ENCODE measurements at places on chromosomes 16 and 17.

DNA sequence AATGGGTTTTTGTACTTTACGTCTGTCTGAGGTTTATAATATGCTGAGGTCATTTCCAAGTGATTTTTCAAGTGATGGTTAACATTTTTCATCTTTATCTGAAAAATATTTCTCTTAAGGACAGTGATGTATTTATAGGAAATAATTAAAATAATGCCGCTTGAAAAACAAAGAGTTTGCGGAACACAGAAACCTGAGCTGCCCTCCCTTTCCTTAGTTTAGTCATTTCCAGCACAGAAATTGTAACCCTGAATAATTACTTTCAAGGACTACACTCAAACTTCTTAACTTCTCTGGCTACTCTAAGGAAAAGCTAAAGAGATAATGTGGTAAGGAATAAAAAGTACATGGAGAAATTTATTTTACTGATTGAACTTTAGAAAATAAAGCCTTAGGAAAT, 54.6 kb downstream of the MRTFB start:
- DNase-seq, result no peak

GRCh38 chr16:73339821-73340220, 291.9 kb upstream of the ZFHX3 start:
- no peak for DNase-seq

- no peak for DNase-seq
Measured at GRCh38 chr16:58269526-58269925, 25.3 kb downstream of the PRSS54 start.

- DNase-seq, result no peak
Measured at GRCh38 chr16:54796211-54796610, 134.5 kb upstream of the IRX5 start.

GRCh38 chr16:29811896-29812665, at the start of gene PRRT2:
Gene PRRT2 (plus strand): TSS chr16:29812193. CDS start chr16:29813055, 862 bp downstream.
- DNase-seq, result peak; percentile 65

DNA sequence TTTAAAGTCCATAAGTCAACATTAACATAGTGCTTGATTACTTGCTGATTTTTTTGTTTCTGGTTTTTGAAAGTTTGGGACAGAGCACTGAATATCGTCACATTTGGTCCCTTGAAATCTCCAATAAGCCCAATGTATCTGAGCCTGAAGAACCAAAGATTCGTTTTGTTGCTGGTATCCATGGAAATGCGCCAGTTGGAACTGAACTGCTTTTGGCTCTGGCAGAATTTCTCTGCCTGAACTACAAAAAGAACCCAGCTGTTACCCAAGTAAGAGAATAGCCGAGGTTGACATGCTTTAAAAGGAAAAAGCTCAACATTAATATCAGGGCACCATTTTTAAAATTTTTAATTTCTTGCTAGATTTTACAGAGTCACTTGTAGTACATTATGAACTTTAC, 27.7 kb upstream of the GOSR1 start:
- no peak for DNase-seq

DNA sequence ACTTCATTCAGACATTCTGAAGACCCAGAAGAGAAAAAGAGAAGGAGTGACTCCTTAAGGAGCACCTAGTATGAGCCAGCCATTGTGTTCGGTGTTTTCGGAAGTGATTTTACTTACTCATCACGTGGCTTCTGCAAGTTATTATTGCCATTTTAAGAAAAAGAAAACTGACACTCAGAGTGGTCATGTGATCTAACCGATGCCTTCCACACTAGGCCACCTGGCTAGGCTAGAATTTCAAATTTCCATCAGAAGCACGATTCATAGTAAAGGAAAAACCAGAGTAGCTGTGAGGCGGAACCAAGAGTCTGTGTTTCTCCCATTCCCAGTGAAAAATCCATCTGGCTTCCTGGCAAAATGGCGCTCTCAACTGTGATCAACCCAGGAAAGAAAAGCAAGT, 32.0 kb downstream of the GTF3C1 start:
- no peak for DNase-seq

- no peak for DNase-seq
Measured at GRCh38 chr17:4872786-4873185, 26.6 kb upstream of the C17orf107 start.

All from activated T-cell treated with anti-CD3 and anti-CD28 coated beads, Interleukin-2, amount 50 U/mL, for 72 hours (primary cell).